Ovary (tissue), 10 donors: ENCODE measurements at places on chromosomes 3 and 15. TPM values are rescaled to one million over a fixed set of nuclear protein-coding genes. Genes with fewer than 3 reads are reported as not detected.

Gene CAND2
- 17.6 TPM for total RNA-seq

Gene LDHAL6B
- not detected for total RNA-seq

- no peak for DNase-seq
Observed at GRCh38 chr15:67701669-67702068, 123.6 kb upstream of the SKOR1 start.

DNA sequence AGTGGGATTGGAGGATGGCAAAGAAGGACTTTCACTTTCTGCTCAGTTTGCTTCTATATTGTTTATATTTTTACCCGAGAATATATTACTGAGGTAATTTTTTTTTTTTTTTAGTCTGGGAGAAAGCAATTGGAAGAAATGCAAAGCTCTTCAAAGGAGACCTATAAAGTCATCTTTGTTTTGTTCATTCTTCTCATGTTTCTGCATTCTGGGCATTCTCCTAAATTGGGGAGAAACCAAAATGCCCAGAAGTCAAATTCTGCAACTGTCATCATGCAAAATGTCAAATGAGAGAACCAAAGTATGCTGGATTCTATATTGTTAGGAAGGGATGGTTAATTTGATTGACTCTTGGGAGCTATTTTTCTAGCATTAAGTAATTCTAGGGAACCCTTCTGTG, 168.3 kb upstream of the TSC22D2 start:
- DNase-seq, result no peak

- DNase-seq, result no peak
Observed at GRCh38 chr3:28376424-28376823, 27.8 kb upstream of the AZI2 start.

GRCh38 chr3:52439426-52440248, 5.3 kb downstream of the SEMA3G start:
- no peak for DNase-seq

DNA sequence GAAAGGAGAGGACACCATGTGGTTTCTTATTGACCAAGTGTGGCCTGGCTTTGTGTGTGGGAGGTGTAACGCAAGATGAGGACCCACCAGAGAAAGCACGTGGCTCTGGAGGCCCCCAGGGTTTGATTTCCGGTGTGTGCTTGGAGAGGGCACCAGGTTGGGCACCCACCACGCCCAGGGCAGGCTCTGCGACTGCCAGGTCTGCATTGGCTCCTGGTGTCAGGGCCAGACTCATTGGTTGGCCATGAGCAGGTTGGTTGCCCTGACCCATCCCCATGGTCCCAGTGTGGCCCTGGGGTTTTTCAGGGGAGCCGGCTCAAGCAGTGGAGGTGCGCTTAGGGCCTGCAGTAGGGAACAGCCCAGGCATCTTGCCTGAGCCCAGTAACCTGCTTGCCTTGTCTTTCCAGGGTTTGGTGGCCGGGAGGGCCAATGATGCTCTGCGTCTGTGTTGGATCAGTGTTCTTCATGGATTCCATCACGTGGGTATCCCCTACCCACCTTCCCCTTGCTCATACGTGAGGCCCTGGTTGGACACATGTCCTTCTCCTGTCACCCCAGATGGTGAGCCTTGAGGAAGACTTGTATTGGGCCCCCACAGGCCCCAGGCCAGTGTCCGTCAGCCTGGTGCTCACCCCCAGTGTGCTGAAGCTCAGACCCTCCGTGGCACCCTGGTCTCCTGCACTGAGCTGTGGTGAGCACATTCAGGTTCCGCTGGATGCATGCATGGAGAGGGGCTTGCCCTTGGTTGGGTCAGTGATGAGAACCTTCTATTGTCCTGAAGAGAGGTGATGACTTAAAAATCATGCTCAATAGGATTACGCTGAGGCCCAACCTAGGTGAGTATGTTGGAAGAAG, 193.9 kb downstream of the UBE3A start:
- peak; percentile 3 for DNase-seq

DNA sequence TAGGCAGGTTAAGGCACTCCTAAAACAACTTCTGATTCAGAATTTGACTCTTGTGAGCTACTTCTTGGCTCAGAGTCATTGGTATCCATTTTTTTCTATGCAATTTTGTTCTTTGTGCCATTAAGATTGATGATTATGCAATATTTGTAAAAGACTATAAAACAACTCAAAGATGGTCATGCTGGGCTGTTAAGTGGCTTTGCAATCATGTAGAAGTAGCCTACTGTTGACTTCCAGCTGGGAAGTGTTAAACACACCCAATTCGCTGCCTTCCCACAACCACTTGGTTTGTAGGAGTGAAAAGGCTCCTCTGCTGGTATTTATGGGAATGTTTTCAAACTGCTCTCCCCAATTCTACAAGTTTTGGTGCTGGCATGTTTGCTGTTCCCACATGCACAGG, 74.7 kb upstream of the COL6A6 start:
- no peak for DNase-seq

Gene FAM107A
- 7.1 TPM for total RNA-seq

Gene KNG1
- total RNA-seq, result not detected

Gene GPR160
- total RNA-seq, result 0.94 TPM

GRCh38 chr15:93029836-93030429, 59.1 kb downstream of the RGMA start:
- DNase-seq, result peak; percentile 26

Gene CSPG4
- 5.2 TPM for total RNA-seq

Gene SLC30A4
- total RNA-seq, result 7.2 TPM

DNA sequence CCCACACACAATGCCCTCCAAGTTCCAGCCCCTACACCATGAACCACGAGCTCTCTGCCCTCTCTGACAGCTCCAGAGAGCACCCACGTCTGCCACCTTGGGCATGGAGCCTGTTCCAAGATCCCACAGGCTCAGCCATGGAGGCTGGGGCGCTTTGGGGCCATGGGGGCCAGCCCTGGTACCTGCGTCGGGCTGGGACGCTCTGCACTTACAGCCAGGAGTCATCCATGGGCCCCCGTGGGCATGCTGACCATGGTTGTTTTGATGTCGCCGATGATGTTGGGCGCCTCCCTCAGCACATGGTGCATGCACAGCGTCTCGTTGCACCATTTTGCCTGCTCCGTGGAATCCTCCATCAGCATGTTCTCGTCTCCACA, 51.9 kb upstream of the UBE2Q2 start:
- no peak for DNase-seq

GRCh38 chr15:43508991-43509659, 8.3 kb upstream of the MAP1A start:
- DNase-seq, result no peak

Gene C3orf80
- total RNA-seq, result 0.23 TPM

DNA sequence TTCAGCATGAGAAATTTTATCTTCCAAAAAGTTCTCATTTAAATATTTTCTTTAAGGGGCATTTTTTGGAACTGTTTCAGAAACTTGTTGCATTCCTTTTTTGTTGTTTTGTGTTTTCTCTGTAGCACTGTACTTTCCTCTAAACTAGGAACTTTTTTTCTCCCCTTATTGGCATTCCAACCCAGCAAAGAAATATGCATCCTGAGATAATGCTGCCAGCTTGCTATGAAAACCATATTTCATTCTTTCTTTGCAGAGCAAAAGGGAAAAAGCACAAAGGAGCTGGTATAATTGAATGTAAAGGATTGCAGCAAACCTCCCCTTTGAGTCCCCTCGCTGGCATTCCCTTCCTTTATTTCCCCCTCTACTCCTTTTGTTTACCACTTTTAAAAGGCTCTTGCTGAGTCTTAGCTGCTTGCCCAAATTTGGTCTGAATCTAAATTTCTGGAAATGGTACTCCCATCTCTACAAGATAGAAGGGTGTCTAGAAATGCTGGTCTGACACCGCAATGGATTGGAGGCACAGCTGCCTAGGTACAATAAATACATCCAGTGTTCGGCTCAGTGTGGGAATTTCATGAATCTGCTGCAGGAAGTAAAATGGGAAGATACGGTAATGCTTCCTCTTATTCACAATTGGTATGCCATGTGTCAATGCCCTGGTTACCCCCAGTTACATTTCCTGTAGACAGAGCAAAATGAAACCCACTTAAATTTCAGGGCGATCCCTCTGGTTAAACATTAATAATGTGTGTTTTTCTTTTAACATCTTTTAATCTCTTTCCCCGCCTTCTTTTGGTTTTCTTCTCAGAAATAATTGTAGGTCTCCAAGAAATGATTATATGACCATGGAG, 156.6 kb downstream of the MEIS2 start:
- no peak for DNase-seq

Gene ADAMTS17
- total RNA-seq, result 8.8 TPM

DNA sequence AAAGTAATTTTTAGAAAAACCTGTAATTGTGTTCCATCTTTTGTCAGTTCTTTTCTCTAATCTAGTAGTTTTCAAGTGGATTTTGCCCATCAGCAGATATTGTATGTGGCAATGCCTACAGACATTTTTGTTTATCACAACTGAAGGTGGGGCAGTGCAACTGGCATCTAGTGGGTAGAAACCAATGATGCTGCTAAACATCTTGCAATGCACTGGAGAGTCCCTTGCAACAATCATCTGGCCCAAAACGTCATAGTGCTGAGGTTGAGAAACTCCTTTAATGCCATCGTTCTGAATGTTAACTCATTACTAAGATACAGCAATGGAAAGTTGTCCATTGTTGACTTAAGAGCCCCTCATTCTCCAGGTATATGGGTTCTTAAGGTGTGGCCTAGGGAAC, 80.1 kb downstream of the BTD start:
- no peak for DNase-seq

- no peak for DNase-seq
Observed at GRCh38 chr3:118213892-118214291, 820.8 kb downstream of the IGSF11 start.

DNA sequence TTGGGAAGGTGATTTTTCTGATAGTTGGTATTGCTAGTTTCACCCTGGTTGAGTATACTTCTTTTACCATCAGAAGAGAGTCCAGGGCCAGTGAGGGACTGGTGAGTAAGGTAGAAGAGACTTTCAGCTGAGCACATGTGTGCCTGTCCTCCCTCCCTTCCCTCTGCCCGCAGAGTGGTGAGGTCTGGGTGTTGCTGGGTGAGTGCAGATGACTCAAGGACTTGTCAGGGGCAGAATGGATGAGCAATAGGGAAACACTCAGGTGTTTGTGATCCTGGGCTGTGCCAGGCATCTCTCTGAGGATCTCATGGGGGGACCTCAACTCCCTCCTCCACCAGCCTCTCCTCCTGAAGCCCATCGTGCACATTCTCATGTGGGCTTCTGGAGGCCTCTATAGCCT, 76.0 kb upstream of the GSK3B start:
- DNase-seq, result no peak

DNA sequence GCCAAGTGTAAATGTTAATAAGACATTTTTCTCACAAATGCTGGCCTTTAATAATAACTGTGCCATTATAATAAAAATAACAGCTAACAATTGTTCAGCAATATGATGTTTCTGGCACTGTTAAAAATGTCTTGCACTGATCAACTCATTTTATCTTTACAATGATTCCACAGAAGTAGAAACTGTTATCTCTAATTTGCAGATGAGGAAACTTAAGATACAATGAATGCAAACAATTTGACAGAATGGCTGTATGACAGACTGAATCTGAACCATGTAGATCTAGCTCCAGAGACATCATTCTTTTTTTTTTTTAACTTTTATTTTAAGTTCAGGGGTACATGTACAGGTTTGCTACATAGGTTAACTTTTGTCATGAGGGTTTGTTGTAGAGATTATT, 755.0 kb downstream of the TBL1XR1 start:
- no peak for DNase-seq

Gene CPN2
- total RNA-seq, result not detected

DNA sequence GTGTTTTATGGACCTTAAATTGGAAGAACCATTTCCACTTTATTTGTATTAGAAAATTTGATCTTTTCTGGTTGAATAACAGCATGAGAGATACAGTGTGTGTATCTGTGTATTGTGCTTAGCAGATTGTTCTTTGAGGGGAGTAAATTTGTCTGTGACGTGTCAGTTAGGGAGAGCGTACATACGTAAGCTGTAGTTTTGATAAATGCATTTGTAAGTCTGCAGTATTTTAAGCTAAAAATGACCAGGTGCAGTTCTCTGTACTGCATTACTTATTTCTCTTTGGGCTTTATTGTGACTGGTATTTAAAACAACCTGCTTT, 264.8 kb downstream of the ROBO2 start:
- no peak for DNase-seq

Gene DNAH12
- total RNA-seq, result 0.95 TPM

Gene ARIH1
- 47.9 TPM for total RNA-seq

GRCh38 chr3:172536993-172537419, 13.8 kb upstream of the TNFSF10 start:
- no peak for DNase-seq

Gene NR2F2
- 424 TPM for total RNA-seq

GRCh38 chr3:10335871-10336622, 15.1 kb upstream of the SEC13 start:
- no peak for DNase-seq

- no peak for DNase-seq
Observed at GRCh38 chr15:80431635-80432344, 27.6 kb downstream of the ARNT2 start.
